Stimulated activated CD4-positive, alpha-beta T cell treated with anti-CD3 and anti-CD28 coated beads, Interleukin-1b, Interleukin-23, amount 100 ng/mL, for 1 hour (primary cell): ENCODE measurements at places on chromosomes 7 and 10.

DNA sequence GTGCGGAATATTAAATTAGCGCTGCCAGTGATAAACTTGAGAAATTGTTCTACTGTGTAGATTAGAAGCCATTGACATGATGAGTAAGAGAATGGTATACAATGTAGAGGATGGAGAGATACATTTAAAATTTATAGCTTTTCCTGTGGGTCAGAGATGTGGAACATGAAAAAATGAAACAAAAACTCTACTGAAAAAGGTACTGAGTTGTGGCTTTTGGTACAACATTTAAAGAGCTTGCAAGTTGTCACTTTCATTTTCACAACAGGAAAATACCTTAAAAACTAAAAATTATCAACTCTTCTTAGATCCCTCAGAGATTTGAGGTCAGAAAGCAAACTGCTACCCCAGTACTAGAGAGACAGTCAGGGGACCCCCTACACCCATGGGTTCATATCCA is 348.8 kb upstream of the CDC14C start:
- no peak for DNase-seq

DNA sequence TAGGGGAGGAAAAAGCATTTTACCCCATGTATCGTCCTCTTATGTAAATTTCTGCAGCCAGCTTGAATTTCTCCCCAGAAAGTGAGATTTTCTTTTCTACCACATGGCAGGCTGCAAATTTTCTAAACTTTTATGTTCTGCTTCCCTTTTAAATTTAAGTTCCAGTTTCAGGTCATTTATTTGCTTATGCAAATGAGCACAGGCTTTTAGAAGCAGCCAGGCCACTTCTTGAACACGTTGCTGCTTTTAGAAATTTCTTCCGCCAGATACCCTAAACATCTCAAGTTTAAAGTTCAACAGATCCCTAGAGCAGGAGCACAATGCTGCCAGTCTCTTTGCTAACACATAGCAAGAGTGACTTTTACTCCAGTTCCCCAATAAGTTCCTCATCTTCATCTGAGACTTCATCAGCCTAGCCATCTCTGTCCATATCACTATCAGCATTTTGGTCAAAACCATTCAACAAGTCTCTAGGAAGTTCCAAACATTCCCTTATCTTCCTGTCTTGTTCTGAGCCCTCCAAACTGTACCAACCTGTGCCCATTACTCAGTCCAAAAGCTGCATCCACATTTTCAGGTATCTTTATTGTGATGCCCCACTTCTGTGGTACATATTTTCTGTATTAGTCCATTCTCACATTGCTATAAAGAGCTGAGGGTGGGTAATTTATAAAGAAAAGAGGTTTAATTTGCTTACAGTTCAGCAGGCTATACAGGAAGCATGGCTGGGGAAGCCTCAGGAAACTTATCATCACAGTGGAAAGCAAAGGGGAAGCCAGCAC is 16.3 kb downstream of the EZH2 start:
- no peak for DNase-seq

- DNase-seq = no peak
Observed at GRCh38 chr10:69406302-69406811, 10.4 kb downstream of the TACR2 start.

- DNase-seq = no peak
Observed at GRCh38 chr10:21406595-21407193, 118.8 kb downstream of the SKIDA1 start.

DNA sequence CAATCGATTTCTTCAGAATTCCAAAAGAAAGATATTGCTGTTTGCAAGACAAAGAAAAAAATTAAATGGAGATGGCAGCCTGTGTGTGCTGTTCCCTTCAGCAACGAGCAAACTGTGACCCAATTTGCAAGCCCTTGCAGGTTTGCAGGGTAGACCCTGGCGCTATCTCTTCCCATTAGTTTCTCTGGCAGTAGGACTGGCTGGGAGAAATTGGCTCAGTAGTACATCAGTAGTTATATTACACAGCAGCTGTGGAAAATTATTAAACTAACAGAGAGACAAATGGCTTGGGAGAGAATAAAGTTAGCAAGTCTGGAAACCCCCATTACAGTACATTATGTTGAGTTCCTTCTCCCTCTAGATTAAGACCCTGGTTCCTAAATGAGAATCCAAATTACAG is 116.4 kb upstream of the ITGB1 start:
- no peak for DNase-seq

GRCh38 chr7:67659091-67659490 is 662.5 kb downstream of the TYW1 start:
- DNase-seq = no peak

DNA sequence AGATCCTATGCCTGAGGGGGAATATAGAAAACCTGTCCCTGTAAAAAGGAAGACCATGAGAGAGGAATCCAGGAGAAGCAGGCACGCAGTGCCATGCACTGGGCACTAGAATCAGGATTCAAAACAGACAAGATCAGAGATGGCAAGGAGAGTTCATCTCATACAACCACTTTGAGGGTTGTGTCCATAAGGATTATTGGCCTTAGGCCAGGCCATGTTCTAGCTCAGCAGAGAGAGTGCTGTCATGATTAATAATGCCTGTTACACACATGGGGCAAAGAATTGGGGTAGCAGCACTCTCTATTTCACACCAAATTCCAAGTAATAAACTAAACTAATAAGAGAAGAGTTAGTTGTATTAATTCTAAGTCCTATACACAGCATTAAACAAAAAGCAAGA is 29.1 kb downstream of the EZH2 start:
- no peak for DNase-seq

GRCh38 chr10:110498982-110499795 is 1.5 kb downstream of the DUSP5 start:
- DNase-seq = no peak

- no peak for DNase-seq
Observed at GRCh38 chr10:74677951-74678350, 148.4 kb upstream of the KAT6B start.

DNA sequence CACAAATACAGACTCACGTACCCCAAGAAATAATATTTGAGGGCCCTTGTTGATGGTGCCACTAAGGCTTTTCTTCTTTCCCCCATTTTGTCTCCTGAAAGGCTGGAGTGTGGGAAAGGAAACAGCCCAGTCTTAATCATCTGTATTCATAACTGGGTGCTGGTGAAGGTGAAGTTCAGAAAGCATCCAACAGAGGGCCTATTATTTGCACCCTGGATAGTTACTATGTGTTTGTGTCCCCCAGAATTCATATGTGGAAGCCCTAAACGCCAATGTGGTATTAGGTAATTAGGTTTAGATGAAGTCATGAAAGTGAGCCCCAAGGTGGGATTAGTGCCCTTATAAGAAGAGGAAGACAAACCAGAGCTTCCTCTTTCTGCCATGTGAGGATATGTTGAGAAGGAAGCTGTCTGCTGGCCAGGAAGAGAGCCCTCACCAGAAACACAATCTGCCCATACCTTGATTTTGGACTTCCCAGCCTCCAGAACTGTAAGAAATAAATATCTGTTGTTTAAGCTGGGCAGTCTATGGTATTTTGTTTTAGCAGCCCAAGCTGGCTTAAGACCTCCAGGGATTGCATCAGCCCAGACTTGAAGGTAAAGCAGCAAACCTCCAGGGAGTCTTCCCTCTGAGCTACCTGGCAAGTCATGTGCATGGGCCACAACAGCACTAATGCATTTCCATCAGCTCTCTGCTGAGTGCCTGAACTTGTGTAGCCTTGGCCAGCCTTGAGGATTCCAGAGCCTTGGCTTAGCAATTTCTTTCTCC is 90.0 kb upstream of the ADRB1 start:
- DNase-seq = no peak

DNA sequence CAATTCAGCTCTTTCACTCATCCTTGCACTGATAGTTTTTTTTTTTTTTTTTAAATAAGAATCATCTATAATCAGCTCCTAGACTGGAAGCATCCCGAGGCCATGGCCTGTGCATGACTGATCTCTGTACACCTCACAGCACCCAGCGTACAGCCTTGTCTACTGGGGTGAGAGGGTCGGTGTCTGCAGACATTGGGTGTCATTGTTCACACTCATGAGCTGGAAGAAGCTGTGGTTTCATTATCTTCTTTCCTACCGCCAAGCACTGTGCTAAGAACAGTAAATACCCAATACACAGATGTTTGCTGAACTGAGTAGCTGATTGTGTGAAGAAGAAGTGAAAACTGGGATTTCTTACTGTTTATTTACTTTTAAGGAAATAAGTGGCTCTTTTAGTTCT is 123.6 kb downstream of the CLEC2L start:
- DNase-seq = no peak

- no peak for DNase-seq
Observed at GRCh38 chr7:5559576-5560240, 136.1 kb upstream of the TNRC18 start.

- DNase-seq = no peak
Observed at GRCh38 chr10:35268323-35268722, 68.0 kb upstream of the CCNY start.

DNA sequence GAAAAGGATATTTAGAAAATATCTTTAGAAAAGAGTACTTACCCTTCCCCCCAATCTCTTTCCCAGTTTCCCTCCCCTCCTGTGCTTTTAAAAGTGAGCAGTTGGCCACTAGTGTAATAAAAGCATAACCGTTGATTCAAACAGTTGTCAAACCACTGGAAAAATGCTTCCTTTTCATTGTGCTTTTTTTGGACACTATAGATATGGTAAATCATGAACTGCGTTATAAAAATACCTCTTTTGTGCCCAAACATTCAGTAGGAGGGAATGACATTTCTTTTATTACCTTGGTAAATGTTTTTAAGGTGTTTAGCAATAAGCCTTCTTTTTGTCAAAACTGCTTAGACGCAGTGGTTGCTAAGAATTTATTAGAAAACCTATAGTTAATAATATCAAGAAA is 232.4 kb downstream of the SLC25A13 start:
- no peak for DNase-seq

- DNase-seq = no peak
Observed at GRCh38 chr10:130049987-130050386, 60.6 kb downstream of the C10orf143 start.

- no peak for DNase-seq
Observed at GRCh38 chr7:133649593-133649992, 396.7 kb downstream of the EXOC4 start.

GRCh38 chr10:131946321-131946751 is 35.4 kb downstream of the BNIP3 start:
- no peak for DNase-seq

DNA sequence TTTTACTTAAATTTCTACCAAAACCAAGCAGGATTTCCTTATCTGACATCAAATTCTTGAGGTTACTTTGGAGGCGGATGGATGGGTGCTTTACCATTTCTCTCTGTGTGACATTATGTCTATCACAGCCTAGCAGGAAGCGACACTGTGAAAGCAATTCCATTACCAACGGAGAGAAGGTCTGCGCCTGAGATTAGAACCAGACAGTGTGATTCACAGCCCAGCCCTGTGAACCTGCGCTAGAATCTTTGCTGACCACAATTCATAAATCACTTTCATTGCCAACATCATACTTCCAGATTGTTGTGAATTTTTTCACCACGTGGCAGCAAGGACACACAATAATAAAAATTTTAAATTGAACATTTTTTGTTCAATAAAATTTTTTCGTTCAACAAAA is 126.5 kb downstream of the CUBN start:
- DNase-seq = no peak

- no peak for DNase-seq
Observed at GRCh38 chr10:31036209-31036608, 4.5 kb upstream of the ZNF438 start.

- DNase-seq = no peak
Observed at GRCh38 chr7:1403638-1404459, 55.4 kb downstream of the MICALL2 start.

DNA sequence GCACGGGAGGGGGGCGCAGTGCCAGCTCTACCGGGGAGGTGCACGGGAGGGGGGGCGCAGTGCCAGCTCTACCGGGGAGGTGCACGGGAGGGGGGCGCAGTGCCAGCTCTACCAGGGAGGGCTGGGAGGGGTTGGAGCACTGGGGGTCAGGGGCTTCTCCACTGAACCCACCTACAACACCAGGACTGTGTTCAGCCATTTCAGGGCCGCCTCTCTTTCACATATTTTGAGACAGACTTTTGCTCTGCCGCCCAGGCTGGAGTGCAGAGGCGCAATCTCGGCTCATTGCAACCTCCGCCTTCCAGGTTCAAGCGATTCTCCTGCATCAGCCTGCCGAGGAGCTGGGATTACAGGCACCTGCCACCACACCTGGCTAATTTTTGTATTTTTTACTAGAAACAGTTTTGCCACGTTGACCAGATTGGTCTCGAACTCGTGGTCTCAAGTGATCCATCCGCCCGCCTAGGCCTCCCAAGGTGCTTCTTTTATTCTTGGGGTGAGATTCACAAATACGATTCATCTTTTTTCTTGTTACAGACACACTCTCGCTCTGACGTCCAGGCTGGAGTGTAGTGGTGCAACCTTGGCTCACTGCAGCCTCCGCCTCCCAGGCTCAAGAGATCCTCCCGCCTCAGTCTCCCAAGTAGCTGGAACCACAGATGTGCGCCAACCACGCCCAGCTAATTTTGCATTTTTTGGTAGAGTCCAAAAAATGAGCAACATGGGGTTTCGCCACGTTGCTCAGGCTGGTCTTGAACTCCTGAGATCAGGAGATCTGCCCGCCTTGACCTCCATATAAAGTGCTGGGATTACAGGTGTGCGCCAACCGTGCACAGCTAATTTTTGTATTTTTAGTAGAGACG is 37.0 kb downstream of the ADAP1 start:
- DNase-seq = no peak

DNA sequence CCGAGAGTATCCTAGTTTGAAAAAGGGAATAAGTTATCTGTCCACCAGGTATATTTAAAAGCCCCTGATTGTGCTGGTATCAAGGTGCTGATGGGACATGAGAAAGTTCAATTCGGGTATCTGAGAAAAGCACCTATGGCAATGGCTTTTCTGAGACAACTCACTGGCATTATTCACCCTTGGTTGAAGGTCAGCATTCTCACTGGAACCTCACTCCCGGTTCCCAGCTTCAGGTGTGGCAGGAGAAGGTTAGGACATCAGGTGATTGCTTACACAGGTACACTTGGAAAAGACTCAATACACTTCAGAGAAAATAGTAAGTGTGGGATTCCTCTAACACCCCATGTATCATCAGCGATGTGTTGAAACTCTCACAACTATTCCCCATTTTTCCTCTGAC is 643.1 kb downstream of the INHBA start:
- no peak for DNase-seq

- no peak for DNase-seq
Observed at GRCh38 chr10:82692458-82692857, 817.5 kb downstream of the NRG3 start.

- no peak for DNase-seq
Observed at GRCh38 chr7:150507947-150508602, 6.6 kb upstream of the GIMAP7 start.

- no peak for DNase-seq
Observed at GRCh38 chr7:42237811-42238541, 967 bp upstream of the GLI3 start.

DNA sequence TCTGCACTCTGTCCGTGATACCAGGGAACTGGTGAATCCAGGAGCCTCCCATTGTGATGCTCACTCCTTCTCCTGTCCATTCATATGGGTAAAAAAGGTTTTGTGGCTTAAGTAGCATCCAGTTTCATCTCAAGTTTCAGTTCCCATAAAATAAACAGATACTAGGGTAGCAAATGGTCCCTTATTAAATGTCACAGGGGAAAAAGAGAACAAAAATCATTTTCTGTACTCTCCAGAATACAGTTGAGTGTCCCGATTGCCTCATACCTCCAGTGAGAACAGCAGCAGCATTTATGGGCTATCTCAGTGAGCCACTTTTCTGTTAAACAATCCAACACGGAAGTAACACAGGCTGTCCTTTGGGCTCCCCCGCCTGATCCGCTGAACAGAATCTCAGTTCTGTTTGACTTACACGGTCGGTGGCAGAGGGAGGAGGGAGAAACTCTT is 179.6 kb downstream of the CELF2 start:
- no peak for DNase-seq
